Fibroblast of skin of right quadriceps (primary cell): ENCODE measurements at places on chromosomes 3 and 15.

DNA sequence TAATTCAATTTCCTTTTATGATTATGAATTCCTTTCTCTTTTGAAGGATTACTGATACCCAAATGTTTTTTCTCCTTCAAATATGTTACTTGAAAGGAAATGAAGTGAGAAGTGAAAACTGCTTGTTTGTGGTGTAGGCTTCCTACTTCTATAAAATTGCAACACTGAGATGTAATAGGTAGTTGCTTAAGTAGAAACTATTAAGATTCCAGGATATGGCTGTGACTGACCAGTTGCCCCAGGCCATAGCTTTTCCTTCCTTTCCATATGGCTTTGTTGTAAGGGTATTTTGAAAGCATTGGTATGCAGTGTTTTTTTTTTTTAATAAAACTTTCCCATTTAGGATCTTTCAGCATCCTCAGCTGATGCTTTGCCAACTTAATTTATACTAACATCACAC is 28.5 kb downstream of the DNAJC13 start:
- peak; percentile 47 for DNase-seq

DNA sequence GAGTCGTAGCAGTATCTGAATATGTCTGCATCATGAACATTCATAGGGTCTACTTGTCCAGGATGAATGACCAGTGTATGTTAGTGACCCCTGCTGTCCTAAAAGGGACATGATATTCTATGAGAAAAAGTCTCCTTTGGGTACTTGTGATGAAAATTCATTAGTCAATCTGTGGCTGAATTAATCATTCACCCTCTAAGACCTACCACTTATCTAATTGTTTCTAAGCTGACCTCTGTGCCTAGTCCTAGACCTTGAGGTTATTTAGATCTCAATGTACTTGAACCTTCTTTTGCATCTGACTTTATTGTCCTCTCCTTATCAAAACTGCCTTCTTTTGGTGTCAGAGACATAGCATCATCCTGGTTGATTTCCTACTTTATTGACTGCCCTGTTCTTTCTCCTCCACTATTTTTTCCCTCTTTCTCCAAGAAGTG is 799.3 kb downstream of the DIPK2A start:
- DNase-seq, result peak; percentile 40

DNA sequence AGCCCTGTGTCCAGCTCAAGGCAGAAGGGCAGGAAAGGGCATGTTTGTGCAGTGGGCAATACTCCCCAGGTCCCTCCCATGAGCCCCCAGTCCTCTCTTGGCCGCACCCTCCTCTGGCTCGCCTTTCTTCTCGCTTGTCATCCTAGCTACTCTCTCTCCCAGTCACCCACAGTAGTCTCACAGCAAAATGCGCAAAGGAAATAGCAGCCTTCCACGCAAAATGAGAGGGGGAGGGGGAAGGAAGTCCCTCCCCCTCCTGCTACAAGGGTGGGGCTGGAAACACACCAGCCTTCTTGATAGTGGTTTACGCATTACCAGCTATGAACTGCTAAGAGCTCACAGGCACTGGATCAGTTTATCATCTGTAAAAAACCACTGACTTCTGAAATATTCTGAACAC is 83.8 kb downstream of the GADL1 start:
- DNase-seq, result no peak

DNA sequence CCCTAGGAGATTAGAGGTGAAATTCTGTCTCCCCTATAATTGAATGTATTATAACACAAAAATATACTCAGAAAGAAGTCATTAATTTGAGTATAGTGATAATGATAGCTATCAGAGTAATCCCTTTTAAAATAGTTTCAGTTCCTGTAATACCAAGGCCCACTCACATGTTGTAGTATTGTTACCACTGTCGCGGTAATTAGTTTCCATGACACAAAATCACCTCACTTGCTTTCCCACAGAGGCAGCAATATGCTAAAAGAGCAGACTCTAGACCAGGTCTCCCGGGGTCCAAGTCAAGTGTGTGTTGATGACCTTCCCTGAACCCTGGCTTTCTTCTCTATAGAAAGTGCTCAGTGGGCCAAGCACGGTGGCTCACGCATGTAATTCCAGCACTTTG is 39.5 kb upstream of the NSMCE3 start:
- DNase-seq, result no peak

GRCh38 chr3:156964577-156964976 is 138.4 kb downstream of the LEKR1 start:
- no peak for DNase-seq
